ENCODE measurements at places on chromosomes 12 and 14.

- no peak for DNase-seq
Observed at GRCh38 chr14:55434805-55435174, 5.6 kb downstream of the TBPL2 start.

DNA sequence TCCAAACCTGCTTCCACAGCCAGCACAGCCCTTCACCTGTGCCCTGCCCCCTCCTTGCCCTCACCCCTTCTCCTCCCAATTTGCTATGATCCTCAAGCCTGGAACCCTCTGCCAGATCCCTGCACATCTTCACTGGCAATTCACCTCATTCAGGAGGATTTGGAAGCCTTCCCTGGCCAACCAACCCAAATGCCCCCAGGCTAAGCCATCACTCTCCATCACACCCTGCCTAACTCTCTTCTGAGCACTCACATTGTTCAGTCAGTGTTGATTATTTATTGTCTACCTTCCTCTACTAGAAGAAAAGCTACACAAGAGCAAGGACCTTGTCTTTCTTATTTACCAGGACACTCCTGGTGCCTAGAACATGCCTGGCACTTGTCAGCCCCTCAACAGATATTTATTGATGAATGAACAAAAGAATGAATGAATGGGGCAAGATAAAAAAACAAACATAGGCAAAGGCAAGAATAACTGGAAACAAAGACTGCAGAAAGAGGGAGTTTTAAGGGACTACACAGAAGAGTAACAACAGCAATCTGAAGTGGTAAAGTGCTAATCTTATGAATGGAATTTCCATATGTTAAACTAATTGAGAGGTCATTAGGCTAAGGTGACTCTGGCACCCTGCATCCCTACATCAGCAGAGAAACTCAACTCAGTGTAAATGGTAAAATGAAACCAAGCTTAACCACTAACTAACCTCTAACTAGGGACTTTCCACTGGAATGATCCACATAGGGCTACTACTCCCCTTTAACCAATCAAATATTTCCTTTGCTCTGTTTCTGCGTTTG is 33.4 kb downstream of the TMTC1 start:
- no peak for DNase-seq

- DNase-seq = no peak
Observed at GRCh38 chr12:29374913-29375312, 6.1 kb downstream of the ERGIC2 start.

- no peak for DNase-seq
Observed at GRCh38 chr12:100845095-100845494, 50.5 kb downstream of the ANO4 start.

- no peak for DNase-seq
Observed at GRCh38 chr12:115051378-115051777, 367.4 kb upstream of the TBX3 start.

- no peak for DNase-seq
Observed at GRCh38 chr12:68293347-68293746, 38.8 kb downstream of the MDM1 start.

- no peak for DNase-seq
Observed at GRCh38 chr12:67116134-67116533, 153.0 kb upstream of the CAND1 start.

GRCh38 chr12:116385486-116386217 is 108.2 kb upstream of the MED13L start:
- no peak for DNase-seq

- no peak for DNase-seq
Observed at GRCh38 chr12:94644141-94644979, 6.0 kb downstream of the TMCC3 start.

DNA sequence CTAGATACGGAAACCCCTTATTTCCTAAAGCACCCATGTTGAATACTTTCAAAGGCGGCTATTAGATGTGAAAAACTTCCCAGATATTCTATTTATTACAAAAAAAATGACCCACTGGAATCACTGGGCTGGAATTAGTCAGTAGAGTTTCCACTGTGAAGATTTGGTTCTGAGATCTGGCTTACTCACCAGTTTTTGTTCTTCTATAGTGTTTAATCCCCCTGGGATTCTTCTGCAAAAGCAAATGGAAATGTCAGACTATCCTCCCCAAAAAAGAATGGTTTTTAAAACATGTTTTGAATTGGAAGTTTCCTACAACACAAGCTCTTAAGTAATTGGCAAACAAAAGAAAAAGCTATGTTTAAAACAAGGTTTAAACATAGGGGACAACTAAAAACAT is 166.4 kb downstream of the STXBP6 start:
- no peak for DNase-seq

GRCh38 chr14:33184587-33184986 is 245.9 kb downstream of the NPAS3 start:
- no peak for DNase-seq

GRCh38 chr12:49961111-49961922 is at the start of gene AQP5:
Gene AQP5 (plus strand): TSS chr12:49961872. CDS start chr12:49962018, 146 bp downstream.
- no peak for DNase-seq

GRCh38 chr12:9851050-9851449 is 18.1 kb downstream of the CLEC2B start:
- DNase-seq = no peak

DNA sequence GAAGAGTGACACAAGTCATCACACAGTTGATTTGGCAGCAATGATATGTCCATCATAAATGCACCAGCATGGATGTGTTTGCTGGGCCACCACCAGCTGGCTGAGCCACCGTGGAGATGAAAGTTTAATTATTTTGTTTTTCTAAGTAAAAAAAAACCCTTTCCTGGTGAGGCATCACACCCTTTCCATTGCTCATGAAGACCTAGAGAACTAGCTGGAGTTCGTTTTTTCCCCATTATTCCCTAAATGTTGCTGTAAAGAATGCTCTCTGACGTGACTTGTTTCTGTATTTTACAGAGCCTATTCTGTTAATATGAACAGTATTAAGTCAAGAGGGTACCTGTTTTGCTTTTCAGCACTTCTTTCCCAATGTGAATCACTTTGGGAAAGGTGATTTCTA is 257.9 kb downstream of the MSRB3 start:
- no peak for DNase-seq

DNA sequence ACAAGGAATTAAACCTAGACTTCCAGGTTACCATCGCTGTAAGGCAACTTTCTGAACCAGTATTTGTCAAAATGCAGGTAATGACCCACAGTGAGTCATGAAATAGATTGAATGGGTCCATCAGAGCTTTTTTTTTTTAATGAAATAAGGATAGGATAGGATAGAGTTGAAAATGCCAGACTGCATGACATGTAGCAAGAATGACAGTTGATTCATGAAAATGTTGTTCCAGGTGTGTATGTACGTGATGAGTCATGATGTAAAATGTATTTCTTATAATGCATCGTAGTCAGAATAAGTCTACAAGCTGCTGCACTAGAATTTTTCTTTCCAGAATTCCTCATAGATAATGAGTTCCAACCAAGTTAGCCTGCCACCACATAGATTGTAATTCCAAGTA is 184.4 kb upstream of the BCL2L14 start:
- no peak for DNase-seq

DNA sequence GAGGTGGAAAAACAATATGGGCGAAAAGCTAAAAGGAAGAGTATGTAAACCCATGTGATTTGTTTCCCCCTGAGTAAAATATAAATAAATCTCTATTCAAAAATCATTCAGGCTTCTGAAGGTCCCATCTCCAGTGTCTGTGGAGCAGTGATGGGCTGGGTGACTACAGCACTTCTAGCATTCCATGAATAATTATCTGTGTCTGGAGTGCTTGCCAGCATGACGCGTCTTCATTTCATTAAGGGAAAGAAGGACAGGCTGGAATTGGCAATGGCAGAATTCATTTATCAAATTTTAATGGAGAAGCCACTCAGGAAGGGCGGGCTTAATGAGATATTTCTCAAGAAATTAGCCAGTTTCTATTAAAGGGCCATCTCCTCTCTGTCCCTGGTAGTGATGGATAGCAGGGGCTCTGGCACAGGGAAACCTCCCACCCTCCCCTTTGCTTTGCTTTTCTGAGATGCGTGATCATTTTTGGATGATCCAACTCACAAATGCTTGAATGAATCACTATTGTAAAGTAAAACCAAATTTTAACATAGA is 916.3 kb upstream of the SEL1L start:
- DNase-seq = no peak

GRCh38 chr12:62700091-62700880 is 233.7 kb downstream of the MON2 start:
- no peak for DNase-seq

DNA sequence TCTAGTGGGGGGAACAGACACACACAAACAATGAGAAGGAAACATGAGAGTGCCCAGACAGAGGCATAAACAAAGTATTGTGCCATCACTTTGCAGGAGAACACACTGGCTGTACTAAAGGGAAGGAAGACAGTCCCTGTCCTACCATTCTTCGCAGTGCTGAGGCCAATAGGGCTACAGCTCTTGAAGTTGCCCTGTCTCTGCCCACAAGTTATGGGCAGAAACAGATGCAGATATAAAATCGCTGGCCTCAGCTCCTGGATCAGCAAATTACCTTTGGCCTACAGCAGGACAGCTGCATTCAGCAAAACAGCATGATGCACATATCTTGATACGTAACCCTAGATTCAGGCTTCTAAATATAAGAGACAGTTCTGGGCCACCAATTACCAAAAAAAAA is 23.0 kb upstream of the PRKAB1 start:
- DNase-seq = no peak

Measured in CD4-positive, alpha-beta T cell treated with Interleukin-12 subunit alpha and Interleukin-12 subunit beta, for 1 hour (primary cell).